Activated naive CD8-positive, alpha-beta T cell treated with anti-CD3 and anti-CD28 coated beads, Interleukin-2, amount 10 ng/mL, durations not matched to agents 7 days and 5 days (primary cell): ENCODE measurements at places on chromosomes 4 and X. TPM values are rescaled to one million over a fixed set of nuclear protein-coding genes. Genes with fewer than 3 reads are reported as not detected.

DNA sequence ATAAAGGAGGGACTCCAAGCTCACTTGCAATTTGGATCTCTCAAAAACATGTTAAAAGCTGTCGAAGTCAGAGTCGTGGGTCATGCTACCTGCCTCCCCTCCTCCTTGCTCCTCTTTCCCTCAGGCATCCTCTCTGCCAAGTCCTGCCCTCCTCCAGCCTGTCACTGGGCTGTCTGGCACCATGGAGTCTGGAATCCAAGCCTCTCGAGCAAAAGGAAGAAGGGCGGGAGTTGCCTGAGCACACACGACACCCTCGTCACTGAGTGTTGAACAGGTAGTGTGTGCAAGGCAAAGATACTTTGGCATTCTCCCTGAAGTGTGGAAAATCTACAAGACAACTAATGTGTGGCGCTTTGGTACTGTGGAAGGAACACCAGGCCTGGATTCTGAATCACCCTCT is 62.2 kb downstream of the HAUS3 start:
- no peak for DNase-seq

The KLB gene
- total RNA-seq: not detected

DNA sequence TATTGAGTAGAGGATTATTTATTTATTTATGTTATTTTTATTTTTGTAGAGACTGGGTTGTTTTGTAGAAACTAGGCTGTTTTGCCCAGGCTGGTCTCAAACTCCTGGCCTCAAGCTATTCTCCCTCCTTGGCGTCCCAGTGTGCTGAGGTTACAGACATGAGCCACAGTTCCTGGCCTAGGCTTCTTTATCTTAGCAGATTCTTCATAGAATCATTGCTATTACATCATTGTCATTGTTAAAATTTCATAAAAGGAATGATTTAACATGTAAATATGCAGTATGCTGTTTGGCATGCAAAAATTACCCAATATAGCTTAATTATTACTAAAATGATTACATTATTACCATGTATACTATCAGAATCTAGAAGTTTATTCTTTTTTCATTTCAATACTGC is 24.2 kb downstream of the SULT1E1 start:
- no peak for DNase-seq

- DNase-seq: no peak
These were observed 582.9 kb downstream of the ADGRL3 start for GRCh38 chr4:61783050-61783449.

DNA sequence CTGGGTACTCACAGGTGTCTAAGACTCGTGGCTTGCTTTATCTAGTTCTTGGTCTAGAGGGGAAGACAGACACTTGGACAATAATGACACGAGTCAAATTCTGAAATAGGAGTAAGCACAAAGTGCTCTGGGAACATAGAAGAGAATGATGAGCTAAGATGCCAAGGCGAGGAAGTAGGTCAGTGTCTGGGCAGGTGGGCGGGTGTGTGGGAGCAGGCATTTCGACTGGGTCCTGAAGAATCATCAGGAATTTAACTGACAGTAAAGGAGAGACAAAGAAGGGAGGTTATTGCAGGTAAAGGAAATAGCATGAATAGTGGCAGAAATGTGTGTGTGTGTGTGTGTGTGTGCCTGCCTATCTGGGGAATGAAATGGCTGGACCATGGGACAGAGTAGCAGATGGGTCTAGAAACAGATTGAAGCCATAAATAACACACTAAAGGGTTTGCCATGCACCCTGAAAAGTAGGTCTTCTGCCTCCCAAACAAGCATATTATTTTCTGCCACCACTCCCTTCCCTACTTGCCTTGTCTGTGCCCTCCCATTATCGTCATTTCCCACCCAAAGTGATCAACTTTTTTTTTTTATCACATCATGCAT is 58.4 kb upstream of the SLC25A43 start:
- no peak for DNase-seq

GRCh38 chrX:86195343-86195742 is 47.1 kb downstream of the DACH2 start:
- no peak for DNase-seq

DNA sequence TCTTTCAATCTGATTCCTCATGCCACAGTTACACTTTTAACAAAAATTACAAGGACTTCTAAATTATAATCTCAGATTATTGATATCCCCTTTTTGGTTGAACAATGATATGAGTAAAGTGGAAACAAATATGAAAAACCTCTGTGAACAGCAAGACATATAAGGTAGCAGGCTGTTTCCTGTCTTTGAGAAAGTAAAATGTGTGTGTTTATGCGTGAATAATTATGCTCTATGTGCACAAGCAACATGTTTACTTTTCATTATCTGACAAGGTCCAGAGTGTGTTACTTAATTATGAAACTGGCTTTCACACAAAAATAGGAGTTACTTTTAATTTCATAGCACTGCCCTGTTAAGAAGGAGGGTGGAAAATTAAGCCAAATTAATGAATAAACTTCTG is 43.1 kb downstream of the DDIT4L start:
- DNase-seq: no peak

The XG gene
- total RNA-seq: 0.43 TPM

GRCh38 chr4:71470524-71470923 is 131.7 kb downstream of the SLC4A4 start:
- DNase-seq: no peak

The SH3RF1 gene
- not detected for total RNA-seq

The SLC9B2 gene
- total RNA-seq: 19.7 TPM

DNA sequence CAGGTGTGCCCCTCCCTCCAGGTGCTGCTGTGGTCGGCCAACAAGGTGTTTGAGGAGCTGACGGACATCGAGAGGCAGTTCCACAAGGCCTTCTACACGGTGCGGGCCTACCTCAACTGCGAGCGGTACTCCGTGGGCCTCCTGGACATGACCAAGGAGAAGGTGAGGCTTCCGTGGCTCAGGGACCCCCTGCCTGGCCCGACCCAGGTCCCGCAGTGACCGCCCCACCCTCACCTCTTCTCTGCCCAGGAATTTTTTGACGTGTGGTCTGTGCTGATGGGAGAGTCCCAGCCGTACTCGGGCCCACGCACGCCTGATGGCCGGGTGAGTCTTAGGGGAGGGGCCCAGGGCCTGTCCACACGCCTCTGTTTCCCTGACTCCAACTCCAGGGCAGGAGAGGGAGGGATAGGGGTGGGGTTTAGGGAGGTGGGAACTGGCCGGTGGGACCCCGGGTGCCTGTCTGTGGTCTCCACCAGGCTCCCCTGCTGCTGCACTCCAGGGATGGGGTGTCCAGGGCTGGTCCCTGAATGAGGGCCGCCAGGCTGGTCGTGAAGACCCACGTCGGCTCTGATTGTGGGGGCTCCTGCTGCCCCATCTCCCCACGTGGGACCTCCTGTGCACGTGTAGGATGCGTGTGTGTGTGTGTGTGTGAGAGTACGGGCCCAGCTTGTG is 20.1 kb downstream of the ATP5ME start:
- no peak for DNase-seq

The SSX2 gene
- not detected for total RNA-seq

The PASD1 gene
- total RNA-seq: not detected

- no peak for DNase-seq
These were observed 139.0 kb downstream of the CORIN start for GRCh38 chr4:47698837-47699236.

DNA sequence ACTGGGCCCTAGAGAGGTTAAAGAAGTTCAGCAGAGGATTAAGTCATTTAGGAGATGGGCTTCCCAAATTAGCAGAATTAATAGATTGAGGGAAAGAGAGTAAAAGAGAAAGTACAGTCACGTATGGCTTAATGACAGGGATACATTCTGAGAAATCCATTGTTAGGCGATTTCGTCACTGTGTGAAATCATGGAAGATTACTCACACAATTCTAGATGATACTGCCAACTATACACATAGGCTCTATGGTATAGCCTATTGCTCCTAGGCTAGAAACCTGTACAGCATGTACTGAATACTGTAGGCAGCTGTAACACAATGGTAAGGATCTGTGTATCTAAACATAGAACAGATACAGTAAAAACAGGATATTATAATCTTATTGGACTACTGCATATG is 180.6 kb downstream of the RNF150 start:
- no peak for DNase-seq

The ZXDA gene
- 7.5 TPM for total RNA-seq

DNA sequence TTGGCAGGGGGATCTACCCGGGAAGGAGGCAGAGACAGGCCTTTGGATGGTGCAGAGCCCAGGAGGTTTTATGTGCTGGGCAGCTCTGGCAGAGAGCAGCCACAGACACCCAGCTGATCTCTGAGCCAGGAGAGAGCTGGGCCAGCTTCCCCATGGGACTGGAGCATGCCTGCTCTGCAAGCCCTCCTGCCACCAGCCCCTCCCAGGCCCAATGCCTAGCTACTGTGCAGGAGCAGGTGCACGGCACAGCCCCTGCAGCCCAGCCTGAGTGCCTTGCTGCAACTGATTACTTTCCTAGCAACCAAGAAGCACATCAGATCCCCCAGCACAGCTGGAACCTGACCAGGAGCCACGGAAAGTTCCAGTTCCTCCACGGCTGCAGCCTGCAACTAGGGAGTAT is 57.8 kb upstream of the BEND2 start:
- DNase-seq: no peak

- DNase-seq: no peak
These were observed at the start of gene PABPC5 for GRCh38 chrX:91434351-91435168. Gene PABPC5 (plus strand): TSS chrX:91434839. CDS start chrX:91435578, 739 bp downstream.

GRCh38 chr4:5895287-5895686 is 2.4 kb upstream of the CRMP1 start:
- DNase-seq: no peak

- DNase-seq: no peak
These were observed 390.7 kb upstream of the GALNT7 start for GRCh38 chr4:172777729-172778431.

The RASSF6 gene
- 0.06 TPM for total RNA-seq

DNA sequence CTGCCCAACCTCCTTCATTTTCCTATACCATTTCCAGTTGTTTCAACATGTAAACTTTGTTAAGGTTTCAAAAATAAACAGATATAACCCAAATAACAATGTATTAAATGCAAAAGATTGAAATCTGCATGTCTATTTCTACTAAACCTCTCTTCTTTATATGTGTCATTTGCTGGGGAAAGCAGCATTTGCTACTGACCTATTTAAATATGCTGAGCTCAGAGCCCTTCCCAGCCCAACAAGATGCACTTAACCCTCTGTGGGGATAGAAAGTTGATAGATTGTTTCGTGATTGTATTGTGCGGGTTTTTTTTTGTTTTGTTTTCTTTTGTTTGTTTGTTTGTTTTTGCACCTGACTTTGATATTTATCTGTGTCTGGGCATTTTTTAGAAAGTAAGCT is 139.5 kb downstream of the UCHL1 start:
- no peak for DNase-seq

- no peak for DNase-seq
These were observed 526.7 kb upstream of the FRG1 start for GRCh38 chr4:189414021-189414420.

GRCh38 chr4:168634276-168634802 is 137.5 kb downstream of the PALLD start:
- no peak for DNase-seq

- peak; percentile 32 for DNase-seq
These were observed 10.0 kb downstream of the CLCN4 start for GRCh38 chrX:10166731-10167151.

DNA sequence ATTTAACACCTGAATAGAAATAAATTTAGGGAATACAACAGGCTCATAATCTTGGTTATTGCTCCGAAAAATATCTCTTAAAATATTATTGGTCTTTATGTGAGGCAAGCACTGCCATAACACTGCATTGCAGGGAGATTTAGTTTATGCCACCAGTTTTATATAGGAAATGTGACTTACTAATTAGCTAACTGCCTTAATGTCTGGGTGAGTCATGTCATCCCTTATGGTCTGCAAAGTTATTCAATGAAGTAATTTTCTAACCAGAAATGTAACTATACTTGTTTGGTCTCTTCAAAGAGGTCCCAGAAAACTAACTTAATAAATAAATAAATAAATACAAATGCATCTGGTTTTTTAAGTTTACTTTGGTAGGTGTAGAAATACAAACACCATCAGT is 597.2 kb downstream of the GALNTL6 start:
- DNase-seq: no peak

- no peak for DNase-seq
These were observed 62.6 kb downstream of the GRXCR1 start for GRCh38 chr4:42954963-42955669.

DNA sequence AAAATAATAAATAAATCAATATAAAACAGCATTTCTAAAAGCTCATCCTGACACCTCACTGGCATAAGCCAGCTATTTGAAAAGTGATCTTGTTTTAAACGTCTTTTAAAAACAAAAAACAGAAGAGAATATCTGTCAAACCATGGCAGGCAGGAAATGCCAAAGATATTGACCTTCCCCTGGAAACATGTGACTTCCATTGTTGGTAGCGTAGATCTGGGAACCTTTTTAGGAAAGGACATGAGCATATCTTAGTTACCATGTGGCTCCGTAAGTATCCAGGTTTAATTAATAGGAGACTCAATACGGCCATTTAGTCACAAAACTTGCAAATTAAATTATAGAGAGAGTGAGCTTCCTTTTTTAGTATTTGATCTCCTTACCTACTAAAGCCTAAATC is 83.0 kb upstream of the KLHL4 start:
- DNase-seq: no peak
